Mucosa of descending colon (tissue), 3 donors: ENCODE measurements at places on chromosomes 16 and 17. TPM values are rescaled to one million over a fixed set of nuclear protein-coding genes. Genes with fewer than 3 reads are reported as not detected.

The SDR42E1 gene
- 14.0 TPM for total RNA-seq

- DNase-seq = no peak
These were observed 20.0 kb upstream of the XYLT2 start for GRCh38 chr17:50325906-50326305.

The DNAH17 gene
- total RNA-seq = 0.06 TPM

DNA sequence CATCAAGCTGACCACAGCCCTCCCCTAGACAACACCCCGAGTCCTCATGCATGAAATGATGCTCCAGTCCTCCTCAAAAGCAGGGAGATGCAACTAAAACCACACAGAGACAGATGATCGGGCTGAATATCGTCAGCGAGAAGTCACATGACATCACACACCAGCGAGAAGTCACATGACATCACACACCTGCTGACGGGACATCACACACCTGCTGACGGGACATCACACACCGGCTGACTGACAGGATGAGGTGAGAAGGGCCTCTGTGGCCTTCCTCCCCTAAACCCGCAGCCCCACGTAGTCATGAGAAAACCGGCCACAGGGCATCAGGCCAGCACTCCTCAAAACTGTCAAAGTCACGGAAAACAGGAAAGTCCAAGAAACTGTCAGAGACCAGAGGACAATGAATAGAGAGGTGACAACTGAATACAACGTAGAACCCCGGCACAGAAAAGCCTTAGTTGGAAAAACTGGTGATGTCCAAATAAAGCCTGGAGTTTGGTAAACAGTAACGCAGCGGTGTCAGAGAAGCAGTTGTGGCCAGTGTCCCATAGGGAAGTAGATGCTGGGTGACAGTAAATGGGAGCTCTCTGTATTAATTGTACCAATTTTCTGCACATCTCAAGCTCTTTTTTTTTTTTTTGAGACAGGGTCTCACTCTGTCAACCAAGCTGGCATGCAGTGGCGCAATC lies 14.3 kb downstream of the LITAF start:
- DNase-seq = no peak

- DNase-seq = no peak
These were observed 37.2 kb upstream of the PIK3R6 start for GRCh38 chr17:8904686-8905085.

DNA sequence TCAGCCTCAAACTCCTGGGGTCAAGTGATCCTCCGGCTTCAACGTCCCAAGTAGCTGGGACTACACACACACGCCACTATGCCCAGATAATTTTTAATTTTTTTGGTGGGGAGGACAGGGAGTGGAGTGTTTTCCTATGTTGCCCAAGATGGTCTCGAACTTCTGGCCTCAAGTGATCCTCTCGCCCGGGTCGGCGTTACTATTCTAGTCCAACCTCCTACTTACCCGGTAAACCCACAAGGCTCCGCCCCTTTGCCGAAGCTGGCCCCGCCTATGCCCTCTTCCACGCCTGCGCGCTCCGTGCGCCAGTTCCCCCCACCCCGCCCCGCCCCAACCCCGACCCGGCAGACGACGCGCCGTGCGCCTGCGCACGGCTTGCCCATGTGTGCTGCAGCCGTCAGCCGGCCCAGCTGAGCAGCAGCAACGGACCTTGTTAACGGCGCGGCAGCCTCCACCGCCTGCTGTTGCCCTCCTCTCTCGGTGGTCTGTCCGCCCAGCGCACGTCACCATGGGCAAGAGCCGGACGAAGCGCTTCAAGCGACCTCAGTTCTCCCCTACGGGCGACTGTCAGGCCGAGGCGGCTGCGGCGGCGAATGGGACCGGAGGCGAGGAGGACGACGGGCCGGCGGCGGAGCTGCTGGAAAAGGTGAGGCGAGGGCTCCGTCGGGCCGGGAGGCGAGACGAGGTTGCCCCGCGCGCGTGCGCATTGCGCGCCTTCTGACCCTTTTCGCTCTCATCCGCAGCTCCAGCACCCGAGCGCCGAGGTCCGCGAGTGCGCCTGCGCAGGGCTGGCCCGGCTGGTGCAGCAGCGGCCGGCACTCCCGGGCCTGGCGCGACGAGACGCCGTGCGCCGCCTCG lies at the start of gene HEATR3:
Gene HEATR3 (plus strand): TSS at position 347 of the 858 bp plus-strand sequence. CDS start 162 bp downstream, at position 509.
- peak; percentile 99 for DNase-seq

DNA sequence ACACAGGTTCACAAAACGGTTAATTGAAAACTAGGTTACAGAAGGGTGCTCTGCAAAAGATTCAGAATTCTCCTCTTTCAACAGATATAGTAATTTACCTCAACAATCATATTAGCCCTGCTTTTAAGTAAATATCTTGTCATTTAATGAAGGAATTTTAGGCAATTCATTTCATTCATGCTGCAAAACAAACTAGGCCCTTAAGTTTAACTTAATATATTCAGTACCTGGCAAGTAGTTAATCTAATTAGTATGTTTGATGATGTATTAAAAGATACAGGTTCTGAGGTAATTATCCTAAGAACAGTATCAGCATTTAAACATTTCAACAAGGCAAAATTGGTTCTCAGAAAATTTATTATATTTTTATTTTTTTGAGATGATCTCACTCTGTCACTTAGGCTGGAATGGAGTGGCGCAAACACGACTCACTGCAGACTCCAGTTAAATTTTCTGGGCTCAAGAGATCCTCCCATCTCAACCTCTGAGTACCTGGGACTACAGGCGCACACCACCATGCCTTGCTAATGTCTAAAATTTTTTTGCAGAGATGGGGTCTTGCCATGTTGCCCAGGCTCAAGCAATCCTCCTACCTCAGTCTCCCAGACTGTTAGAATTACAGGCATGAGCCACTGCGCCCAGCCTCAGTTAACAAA lies 44.9 kb downstream of the SMURF2 start:
- no peak for DNase-seq

The NOG gene
- total RNA-seq = not detected

The EVPLL gene
- 0.13 TPM for total RNA-seq

GRCh38 chr16:76665571-76666275 lies 388.5 kb downstream of the CNTNAP4 start:
- DNase-seq = no peak
